Esophagus mucosa (tissue), 1 donor: ENCODE measurements at places on chromosomes 4 and X. TPM values are rescaled to one million over a fixed set of nuclear protein-coding genes. Genes with fewer than 3 reads are reported as not detected.

- ATAC-seq = peak; percentile 84
Measured at GRCh38 chr4:54281054-54281766, 52.1 kb downstream of the PDGFRA start.

DNA sequence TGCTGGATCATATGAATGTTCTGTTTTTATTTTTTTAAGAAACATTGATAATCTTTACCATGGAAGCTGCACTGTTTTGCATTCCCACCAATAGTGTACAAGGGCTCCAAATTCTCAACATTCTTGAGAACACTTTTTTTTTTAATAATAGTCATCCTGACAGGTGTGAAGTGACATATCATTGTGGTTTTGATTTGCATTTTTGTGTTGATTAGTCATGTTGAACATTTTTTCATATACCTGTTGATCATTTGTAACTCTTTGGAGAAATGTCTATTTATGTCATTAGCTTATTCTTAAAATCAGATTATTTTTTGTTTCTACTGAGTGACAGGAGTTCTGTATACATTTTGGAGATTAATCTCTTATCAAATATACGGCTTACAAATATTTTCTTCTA lies 408.5 kb downstream of the GLUD2 start:
- no peak for ATAC-seq

GRCh38 chr4:154416190-154416547 lies 75.4 kb downstream of the DCHS2 start:
- no peak for ATAC-seq

GRCh38 chr4:8333726-8334460 lies 64.3 kb downstream of the HTRA3 start:
- no peak for ATAC-seq

GRCh38 chrX:138082896-138083295 lies 517.0 kb downstream of the ZIC3 start:
- ATAC-seq = no peak

DNA sequence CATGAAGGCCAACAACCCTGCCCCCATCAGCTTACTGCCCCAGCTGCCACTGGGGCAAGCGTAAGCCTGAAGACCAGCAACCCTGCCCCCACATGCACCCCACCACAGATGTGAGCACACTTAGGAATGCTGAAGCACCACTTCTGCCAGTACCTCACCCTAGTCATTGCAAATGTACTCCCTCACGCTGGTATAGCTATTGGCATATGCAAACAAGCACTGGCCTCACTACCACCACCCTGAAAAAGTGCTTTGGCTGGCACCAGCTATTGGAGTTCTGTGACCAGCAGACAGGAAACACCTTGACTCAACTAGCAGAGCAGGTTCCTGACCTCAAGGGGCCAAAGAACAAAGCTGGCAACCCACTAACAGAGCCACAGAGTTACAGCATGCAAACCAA lies 534.4 kb upstream of the POU3F4 start:
- no peak for ATAC-seq

GRCh38 chr4:101019941-101020401 lies 327.4 kb downstream of the PPP3CA start:
- peak; percentile 78 for ATAC-seq

DNA sequence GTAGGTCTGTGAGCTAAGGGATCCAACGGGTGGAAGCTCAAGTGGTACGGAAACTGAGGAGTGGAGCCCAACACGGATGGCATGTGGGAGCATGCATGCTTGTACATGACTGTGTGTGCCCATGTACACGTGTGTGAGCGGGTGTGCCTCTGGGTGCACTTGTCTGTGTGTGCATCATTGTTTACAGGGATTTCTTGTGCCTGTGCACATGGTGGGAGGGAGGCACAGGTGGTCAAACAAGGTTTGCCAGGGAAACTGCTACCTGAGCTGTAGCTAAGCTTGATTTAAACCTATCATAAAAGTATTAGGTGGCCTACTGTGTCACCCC lies 122.5 kb upstream of the MAMLD1 start:
- no peak for ATAC-seq

- ATAC-seq = no peak
Measured at GRCh38 chr4:85964298-85964697, 395.6 kb downstream of the MAPK10 start.

GRCh38 chr4:176789955-176790354 lies 2.8 kb downstream of the VEGFC start:
- ATAC-seq = peak; percentile 65

DNA sequence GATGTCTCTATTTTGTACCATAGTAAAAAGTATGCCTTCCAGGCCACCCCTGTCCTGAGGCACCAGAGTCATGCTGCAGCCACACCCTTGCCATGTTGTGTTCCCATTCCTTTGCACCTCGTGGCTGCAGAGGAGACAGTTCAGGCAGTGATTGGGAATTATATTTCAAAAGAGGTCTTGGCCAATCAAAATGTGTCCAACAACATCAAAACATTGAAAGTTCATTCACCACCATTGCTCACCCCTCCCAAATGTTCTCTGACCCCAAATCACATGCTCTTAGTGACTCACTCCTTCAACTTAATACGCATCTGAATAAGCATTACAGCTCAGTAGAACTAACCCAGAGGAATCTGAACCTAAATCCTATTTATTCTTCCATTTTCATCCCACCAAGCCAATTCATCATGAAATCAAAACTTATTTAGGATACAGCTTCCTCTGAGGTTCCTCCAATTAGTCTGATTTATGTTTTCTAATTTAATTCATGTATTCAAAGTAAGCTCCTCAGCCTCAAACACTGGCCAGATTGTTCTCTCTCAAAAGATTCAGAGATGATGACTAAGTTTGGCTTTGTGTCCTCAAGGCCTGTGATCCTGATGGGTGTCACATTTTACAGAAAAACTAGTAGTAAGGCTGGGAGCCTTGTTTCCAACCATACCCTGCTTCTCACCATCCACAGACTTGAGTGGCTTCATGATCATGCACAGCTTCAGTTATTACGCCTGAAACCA lies 323.2 kb upstream of the INTU start:
- ATAC-seq = no peak

DNA sequence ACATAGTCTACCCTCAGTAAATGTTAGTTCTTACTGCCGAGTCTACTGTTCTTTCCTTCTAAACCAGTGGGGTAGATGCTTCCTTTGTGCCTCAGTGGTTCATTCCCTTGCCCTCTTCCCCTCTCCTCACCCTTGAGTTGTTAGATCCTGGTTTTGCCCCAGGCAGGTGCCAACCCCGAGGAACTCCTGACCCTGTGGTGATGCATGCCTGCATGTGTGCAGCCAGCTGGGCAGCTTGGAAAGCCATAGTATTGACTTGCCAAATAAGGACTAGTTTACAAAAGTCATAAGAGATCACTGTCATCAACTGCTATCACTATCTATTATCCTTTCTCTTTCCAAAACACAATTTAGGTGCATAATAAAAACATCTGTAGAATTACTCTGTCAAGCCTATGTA lies 50.9 kb downstream of the REPS2 start:
- no peak for ATAC-seq

GRCh38 chr4:79578606-79579005 lies 170.6 kb upstream of the GK2 start:
- no peak for ATAC-seq

Gene DKK2
- not detected for total RNA-seq

Gene TRO
- total RNA-seq = 2.7 TPM

Gene VEGFD
- 0.20 TPM for total RNA-seq

Gene TNIP3
- 0.60 TPM for total RNA-seq

Gene CNKSR2
- total RNA-seq = not detected

Gene HCCS
- total RNA-seq = 17.0 TPM

Gene FGD1
- total RNA-seq = 8.2 TPM

Gene PABPC4L
- 0.28 TPM for total RNA-seq

Gene PDLIM3
- 6.4 TPM for total RNA-seq

Gene RAB39B
- not detected for total RNA-seq
